Activated CD4-positive, alpha-beta T cell treated with anti-CD3 and anti-CD28 coated beads, Interleukin-2, amount 50 U/mL, for 24 hours (primary cell): ENCODE measurements at places on chromosomes 2 and 18.

DNA sequence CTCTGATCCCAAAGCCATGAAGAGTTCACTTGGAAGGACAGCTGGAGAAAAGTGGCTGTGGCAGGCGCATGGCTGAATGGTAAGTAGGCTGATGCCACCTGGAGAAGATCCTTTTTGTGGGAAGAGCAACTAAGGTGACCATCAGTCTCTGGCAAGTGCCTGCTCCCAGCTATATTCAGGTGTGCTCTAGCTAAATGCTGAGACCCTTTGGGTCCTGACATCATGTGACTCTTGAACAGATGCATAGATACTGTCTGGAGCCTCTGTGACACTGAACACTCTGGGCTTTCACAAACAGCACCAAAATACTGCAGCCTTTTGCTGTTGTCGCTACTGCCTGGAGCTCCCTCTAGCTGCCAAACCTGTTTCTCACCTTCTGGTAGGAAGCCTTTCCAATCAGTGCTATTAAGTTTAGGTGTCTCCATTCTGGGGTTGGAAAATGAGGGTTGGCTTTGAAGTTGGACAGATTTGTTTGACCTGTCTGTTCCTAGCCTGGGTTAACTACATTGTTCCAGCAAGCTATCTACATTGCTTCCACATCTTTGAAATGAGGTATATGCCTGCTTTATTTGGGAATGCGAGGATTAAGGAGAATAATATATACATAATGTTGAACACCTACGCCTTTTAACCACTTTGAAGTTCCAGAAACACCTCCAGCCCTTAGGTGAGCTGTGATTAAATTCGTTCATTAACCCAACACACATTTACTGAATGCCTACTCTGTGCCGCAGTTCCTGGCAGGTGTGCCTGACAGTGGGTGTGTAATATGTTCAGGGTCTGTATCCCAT, 3.1 kb downstream of the EGR4 start:
- DNase-seq: no peak

GRCh38 chr18:21894619-21895367, 154.2 kb downstream of the MIB1 start:
- no peak for DNase-seq

DNA sequence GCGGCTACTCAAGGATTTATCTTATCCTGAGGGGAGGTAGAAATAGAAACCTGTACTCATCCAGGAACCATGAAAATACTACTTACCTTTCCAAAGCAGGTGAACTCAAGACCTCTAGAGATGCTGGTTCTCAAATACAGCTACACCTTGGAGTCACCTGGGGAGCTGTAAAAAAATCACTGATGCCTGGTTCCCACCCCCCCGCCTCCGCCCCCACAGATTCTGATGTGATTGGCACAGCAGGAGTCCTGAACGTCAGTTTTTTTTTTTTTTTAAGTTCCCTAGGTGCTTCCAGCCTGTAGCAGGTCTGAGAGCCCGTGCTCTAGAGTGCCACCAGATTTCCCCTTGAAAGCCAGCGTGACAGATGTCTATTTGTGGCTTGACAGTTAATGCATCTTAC, 113.6 kb downstream of the MRO start:
- DNase-seq: no peak

DNA sequence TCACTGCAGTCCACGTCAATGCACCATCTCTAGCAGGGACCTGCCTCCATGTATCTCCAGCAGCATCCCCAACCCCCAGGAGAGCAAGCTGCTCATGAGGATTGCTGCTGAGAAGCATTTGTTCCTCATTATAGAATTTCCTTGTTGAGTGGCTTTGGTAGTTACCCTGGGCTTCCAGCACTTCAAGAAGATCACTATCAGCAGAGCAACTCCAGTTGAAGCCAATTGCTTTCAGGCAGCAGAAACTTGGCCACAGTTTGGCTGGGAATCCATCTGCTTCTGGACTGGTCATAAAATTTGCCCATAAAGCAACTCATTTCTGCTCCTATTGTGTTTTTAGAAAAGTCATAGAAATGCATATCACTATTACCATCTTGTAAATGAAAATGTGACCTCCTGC, 17.4 kb downstream of the TRPM8 start:
- DNase-seq: no peak

GRCh38 chr2:223554923-223555322, 47.2 kb downstream of the SCG2 start:
- no peak for DNase-seq

DNA sequence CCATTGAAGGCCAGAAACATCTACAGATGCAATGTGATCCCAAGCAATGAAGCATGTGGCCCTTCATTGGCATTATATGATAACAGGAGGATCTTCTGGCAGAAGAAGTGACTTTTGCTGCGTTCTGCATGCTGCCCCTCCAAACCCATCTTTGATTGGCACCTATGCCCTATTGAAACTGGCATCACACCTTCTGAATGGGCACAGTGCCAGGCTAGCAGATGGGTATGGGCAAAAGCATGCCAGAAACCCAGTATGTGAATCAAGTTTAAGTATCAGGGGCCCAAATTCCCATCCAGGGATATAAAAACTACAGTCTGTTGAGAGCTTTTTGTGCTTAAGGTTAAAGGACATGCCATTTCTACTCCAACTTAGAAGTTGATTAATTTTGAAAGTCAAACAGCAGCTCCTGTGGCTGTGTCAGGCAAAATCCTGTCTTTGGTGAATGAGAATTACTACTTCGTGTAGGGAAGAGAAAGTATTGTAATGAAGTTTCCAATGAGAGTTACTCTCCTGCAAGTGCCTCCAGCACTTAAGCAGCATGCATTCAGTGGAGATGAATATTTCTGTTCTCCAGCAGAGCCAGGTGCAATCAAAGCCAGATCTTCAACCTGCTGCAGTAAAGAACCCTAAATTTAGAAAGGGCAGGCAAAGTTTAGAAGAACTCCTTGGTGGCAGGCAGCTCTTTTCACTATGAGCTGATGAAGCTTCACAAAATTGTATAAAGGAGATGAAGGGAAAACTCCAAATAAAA, 8.6 kb downstream of the VRK2 start:
- DNase-seq: no peak

DNA sequence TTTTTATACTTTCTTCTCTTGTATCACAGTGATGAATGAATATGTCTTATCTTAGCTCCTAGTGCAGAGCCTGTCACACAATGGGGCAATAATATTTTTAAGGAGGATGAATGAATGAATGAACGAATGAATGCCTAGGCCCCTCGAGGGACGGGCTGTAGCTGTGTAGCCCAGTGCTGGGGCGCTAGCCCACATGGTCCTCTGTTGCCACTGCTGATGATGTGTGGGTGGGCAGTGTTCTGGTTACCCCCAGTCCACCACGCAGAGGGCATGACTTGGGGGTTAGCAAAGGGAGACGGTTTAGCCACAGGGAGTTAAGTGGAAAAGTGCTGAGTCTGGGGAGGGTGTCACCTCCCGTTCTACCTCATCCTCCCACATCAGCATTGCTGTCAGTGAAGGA, 134.2 kb downstream of the SMAD7 start:
- no peak for DNase-seq

- DNase-seq: no peak
Observed at GRCh38 chr2:168529900-168530561, 74.0 kb downstream of the CERS6 start.

DNA sequence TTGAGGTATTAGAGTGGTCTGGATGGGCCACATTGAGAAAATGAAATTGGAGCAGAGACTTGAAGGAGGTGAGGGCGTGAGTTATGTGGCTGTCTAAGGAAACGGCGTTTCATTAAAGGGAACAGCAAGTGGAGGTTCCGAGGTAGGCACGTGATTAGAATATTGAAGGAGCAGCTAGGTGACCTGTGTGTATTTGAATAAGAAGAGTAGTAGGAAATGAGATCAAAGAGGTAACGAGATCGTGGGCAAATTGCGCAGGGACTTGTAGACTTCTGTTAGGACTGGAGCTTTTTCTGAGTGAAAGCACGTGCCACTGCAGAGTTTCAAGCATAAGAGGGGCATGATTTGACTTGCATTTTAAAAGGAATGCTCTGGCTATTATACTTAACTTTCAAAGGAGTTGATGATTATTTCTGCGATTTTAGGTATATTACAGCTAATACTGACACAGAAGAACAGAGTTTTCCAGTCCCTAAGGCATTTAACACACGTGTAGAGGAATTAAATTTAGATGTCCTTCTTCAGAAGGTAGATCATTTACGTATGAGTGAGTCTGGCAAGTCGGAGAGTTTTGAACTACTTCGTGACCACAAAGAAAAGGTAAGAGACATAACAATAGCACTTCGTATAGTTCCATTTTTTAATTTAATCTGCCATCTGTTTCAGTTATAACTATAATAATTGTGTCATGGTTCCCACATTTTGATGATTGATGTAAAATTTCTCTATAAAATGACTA, 48.7 kb downstream of the RMDN2 start:
- no peak for DNase-seq

DNA sequence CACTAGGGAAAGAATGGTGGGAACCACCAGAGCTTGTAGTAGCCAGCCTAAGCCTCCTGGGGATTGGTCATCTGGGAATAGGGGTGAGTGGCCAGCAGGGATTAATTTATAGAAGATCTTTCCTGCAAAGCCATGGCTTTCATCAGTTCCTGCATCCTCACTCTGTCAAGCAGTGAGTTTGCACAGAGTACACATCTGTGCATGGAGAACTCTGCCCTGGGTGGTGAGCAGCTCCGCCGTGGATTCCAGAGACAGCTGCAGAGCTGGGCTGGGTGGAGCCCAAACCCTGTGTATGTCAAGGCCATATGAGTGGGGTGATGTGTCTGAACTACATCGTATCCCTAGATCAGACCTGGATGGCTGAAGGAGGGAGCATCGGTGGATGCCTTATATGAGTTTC, 182.2 kb downstream of the GLI2 start:
- no peak for DNase-seq
